ENCODE measurements at places on chromosomes 1 and 21.

DNA sequence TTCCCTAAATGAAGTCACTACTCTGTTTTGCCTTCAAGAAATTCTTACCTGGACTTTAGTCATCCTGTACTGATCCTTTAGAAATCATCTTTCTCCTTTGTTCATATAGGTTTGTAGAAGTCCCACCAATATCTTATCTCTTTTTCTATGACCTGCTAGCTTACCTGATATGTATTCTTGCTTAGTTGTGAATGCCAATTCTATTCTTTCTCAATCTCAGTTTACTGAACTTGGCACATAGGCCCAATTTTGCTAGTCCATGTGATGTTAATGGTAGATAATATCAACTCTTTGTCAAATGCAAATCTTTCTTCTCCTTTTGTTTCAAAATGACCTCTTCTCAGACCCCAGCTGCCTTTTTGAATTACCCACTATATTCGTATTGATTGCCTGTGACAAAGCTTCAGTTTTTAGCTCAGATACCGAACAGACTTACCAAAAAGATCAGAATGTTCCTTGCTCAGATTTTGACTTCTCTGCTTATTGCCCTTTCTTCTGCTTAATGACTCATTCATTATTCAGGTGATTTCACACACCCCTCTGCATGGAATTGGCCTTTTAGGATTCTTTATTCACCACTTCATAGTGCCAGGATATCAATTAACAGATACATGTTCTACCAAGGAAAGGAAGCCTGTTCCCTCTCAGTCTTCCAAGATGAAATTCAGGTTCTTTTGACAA lies 20.6 kb downstream of the IPO9 start:
- DNase-seq, result no peak

DNA sequence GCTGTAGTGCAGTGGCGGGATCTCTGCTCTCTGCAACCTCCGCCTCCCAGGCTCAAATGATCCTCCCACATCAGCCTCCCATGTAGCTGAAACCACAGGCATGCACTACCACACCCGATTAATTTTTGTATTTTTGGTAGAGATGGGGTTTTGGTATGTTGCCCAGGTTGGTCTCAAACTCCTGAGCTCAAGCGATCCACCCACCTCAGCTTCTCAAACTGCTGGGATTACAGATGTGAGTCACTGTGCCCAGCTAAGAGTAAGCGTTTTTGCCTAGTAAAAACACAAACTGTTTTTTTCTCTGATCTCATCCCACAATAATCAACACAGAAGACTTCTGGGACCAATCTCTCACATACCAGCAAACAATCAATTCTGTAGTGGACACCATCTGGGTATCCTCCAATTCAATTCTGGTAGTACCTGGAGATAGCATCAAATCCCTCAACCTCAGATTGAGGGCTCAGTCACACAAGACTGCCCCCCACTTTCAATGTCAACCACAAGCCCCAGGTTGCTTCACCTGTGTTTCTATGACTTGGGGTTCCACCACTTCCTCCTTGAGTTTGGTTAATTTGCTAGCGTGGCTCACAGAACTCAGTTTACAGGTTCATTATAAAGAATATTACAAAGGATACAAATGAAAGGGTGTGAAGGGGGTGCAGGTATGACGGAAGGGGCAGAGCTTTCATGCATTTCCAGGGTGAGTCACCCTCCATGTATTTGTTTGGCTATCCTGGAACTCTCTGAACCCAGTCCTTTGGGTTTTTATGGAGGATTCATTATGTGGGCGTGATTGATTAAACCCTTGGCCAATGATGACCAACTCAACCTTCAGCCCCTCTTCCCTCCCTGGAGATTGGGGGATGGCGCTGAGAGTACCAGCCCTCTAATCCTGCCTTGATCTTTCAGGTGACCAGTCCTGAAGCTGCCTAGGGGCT lies 40.0 kb upstream of the RHOU start:
- DNase-seq, result no peak

DNA sequence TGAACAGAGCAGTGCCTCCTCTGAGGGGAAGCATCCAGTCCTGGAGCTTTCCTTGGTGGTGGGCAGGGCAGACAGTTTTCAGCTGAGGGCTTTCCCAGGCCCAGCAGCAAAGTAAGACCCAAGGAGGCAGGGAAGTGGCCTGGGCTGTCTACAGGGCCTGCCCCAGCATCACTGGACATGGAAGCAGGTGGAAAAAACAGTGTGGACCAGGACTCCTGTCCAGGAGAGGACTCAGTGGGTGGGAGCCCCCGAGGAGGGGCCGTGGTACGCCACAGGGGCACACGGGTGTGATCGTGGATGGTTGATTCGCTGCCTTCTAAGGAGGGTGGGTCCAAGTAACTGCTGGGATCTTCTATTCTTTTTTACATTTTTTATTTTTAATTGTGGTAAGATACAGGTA lies 387.6 kb downstream of the KIF26B start:
- no peak for DNase-seq

DNA sequence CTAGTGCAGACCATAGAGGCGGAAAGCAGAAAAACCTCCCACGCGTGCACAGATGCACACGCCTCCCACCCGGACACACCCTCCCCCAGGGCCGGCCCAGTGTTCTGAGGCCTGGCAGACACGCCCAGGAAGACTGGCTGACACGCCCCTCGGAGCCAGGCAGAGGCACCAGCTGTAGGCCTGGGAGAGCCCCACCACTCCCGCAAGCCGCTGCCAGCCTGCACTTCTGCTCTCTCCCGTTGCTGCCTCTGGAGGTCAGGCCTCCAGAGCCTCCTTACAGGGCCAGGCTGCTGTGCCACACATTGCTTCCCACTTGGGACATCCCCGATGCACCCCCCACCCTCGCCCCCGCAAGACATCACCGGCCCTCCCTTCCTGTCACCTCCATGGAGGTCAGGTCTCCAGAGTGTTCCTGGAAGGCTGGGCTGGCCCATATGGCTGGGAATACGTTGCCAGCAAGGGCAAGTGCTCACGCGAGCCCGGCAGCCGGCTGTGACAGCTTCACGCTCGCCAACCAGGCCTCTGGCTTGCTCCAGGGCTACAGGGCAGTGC lies 40.4 kb downstream of the CASZ1 start:
- peak; percentile 32 for DNase-seq

DNA sequence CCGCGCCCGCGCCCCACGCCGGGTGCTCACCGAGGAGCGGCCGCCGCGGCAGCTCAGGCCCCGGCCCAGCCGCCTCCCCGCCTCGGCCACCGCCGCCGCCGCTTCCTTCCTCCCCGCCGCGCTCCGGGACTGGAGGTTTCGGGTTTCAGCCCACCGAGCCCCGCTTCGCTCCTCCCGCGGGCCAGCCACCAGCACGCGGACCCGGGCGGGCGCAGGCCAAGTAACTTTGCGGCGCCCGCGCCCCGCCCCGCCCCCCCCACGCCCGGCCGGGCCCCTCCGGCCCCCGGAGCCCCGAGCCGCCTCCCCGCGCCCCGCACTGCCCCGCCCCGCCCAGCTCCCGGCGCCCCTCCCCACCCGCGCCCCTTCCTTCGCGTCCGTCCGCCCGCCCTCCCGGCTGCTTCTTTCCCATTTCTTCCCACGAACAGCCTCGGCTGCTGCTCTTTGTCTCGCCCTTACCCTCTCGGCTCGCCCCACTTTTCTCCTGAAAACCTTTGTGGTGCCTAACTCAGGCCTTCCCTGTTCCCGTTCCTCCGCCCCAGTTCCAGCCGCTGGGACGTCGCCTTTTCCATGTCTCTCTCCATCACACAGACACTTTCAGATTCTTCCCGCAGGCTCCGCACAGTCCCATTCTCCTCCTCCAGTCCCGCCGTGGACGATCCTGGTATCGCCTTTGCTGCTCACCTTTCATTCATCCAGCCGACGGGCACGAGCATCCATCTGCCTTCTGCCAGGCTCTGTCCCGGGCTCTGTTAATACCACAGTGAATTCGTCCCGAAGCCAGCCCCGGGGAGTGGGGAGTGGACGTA lies at the start of gene GPR161:
GPR161 (minus strand) TSS at position 222 of the 806 bp plus-strand sequence. CDS start 32,080 bp downstream, outside the sequence.
- peak; percentile 34 for DNase-seq

GRCh38 chr1:91736715-91737615 lies 149.0 kb downstream of the TGFBR3 start:
- DNase-seq, result peak; percentile 89

GRCh38 chr1:219931033-219931432 lies 2.7 kb upstream of the SLC30A10 start:
- no peak for DNase-seq

DNA sequence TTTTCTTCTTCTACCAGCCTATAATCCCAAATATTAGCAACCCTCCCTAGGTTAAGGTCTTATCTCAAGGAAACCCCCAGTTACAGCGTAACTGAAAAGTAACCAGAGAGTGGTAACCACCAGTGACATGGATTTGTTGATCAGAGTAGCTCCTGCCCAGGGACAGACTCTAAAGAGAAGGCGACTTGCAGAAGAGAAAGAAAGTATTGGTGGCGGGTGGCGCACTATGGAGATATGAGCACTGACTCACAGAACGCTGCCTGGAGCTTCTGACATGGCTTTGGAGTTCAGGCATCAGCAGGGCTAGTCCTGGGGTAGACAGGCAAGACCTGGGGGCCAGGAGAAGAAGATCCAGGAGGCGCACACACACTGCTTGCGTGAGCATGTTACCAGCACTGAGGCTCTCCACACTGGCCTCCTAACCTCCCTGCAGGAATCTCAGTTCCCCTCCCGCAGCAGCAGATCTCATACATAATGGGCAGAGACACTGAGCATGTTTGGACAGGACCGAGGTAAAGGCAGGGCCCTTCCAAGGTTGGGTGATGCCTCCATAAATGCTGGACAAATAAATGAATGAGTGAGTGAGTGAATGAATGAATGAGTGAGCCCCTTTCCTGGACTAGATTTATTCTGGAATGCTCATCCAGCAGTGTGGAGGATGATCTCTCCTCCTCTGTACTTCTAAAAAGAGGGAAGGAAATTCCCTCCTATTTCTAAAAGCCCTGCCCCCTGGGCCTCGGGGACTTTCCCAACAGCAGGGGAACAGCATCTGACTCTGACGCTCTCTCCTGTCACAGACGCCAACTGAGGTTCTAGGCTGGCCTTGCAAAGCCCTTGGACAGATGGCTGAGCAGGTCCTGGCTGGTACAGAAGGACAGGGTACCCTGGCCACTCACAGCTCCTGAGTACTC lies 175.5 kb downstream of the CLIC6 start:
- no peak for DNase-seq

- peak; percentile 72 for DNase-seq
Observed at GRCh38 chr1:8202182-8202905, 115.6 kb upstream of the SLC45A1 start.

GRCh38 chr1:207825719-207826556 lies 74.1 kb downstream of the CD46 start:
- peak; percentile 34 for DNase-seq

DNA sequence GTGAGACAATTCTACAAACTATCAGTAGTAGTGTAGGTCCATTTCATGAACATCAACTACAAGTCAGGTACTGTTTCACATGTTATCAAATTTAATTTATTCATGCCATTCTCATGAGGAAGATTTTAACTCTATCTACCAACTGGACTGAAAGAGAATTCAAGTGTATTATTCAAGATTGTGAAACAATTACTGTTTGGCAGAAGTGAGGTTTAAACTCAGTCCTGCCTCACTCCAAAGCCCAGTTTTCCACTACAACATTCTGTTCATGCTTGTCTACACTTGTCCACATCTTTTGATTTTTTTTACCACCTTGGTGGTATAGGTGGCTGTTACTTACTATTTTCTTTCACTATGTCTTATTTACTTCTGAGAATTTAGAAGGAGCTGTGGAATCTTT lies 272.9 kb downstream of the TGFB2 start:
- DNase-seq, result peak; percentile 3

DNA sequence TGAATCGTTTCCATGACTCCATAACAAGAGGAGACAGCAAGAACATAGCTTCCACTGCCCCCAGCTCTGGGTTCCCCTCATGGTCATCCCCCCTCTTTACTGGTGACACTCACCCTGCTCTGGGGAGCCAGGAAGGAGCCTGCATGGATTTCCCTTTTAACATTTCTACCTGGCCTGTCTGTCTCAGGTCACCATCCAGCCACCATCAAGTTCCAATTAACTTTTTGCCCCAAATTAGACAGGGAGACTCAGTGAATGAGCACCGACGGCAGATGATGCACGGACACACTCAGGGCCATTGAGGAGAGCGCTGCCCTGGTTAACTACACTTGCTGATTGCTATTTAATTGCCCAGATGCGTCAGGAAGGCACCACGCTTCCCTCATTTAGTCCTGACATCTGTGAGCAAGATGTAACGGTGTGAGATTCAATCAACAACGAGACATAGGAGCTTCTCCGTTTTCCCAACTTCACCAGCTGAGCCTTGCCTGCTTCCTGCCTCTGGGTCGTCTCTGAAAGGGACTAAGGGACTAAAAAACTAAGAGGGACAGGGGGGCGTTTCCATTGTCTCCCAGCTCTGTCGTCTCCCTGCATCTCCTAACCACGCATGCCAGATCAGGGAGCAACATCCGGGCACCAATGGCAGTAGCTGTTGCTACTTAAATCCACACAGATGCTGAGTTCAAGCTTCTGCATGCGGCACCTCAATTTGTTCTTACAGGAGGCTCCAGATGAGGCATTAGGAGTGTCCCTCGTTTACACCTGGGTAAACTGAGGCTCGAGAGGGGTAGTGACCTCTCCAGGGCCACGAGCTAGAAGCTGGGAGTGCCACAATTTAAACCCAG lies 426.7 kb downstream of the NPHP4 start:
- DNase-seq, result no peak

DNA sequence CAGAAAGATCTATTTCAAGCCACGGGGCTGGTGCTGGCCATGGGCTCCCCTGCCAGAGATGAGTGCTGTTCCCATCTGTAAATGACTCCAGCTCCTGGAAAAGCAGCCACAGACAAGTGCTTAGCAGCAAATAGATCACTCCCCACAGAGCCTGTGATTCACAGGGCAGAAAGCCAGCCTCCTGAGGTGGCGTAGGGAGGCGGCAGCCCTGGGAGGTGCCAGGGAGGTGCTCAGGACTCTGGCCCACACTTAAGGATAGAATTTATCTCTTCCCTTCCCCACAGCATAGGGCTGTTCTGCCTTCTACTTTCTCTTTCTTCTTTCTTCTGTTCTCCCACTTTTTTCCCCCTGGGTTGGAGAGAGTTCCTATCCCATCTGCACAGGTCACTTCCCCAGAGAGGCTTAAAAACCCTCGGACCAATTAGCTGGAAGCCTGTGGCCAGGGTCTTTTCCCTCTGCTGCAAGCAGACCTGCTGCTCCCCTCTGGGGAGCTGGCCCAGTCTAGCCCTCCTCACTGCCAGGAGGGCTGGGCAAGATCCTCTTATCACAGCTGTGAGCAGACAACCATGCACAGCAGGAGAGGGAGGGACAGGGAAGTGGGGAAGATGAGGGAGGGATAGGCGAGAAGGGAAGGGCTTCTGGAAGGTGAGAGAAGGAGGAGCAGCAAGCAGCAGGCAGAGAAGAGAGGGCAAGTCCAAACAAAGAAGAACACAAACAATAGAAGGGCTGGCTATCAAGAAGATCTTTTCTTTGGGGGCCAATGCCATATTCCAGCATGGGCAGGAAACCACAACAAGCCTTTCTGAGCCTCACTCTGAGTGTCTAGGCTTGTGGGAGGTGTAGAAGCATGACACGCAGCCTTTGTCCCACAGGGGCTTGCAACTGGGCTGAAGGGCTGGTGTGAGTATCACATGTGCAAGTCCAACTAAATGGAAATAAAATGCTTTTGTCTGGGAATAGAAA lies 41.0 kb downstream of the KCND3 start:
- peak; percentile 42 for DNase-seq

GRCh38 chr1:89125913-89126580 lies at the start of gene GBP2:
TSS of gene GBP2 (minus strand) at chr1:89126114. CDS start at chr1:89121966, 4,148 bp downstream.
- peak; percentile 68 for DNase-seq

GRCh38 chr1:239831577-239832355 lies 259.9 kb upstream of the FMN2 start:
- no peak for DNase-seq

GRCh38 chr1:225517697-225518096 lies 89.9 kb upstream of the LBR start:
- DNase-seq, result no peak

GRCh38 chr1:94254073-94254810 lies 16.9 kb upstream of the ARHGAP29 start:
- DNase-seq, result peak; percentile 50
